ENCODE measurements at places on chromosomes 2 and 18.

DNA sequence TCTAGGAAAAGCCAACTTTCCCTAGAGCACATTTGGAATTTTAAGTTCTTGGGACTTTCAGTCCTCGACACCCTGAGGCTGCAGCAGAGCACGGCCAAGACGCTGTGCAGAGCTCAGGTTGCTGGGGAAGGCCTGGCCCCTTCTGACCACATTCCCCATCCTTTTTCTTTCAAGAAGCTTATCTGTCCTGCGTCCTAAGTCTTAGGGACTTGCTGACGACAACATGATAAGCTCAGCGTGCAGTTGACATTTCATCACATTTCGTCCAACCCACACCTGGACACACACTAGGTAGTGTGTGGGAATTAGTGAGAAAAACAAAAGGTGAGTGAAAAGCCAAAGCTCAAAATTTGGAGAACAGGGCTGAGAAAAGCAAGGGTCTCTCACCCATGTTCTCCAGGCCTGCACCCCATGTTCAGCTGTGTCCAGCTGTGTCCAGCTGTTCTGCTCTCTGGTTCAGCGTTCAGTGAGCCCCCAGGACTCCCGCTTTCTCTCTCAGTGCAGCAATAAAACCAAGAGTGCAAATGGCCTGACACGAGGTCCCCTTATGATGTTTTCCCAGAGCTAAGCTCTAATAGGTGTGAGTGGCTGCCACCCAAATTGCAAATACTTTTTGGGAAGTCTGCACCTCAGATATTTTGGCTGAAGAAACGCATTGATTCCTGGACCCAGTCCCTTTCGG, 101.9 kb downstream of the RGPD3 start:
- no peak for DNase-seq

DNA sequence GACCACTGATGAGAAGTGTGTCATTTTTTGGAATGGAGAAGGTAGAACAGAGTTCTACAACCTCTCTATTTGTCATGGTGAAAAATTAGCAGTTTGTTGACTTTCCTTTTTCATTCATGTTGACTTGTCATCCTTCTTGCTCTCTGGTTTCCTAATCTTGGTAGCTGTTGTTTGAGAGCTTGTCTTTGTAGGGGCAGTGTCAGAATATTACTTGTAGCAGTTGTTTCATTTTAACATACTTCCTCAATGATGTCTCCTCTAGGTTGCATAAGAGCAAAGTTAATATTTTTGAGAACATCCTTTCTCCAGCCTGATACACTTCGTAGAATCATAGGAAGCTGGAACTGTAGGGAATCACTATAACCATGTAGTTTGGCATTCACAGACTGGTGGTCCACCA, 368.2 kb upstream of the FANCL start:
- DNase-seq, result no peak

DNA sequence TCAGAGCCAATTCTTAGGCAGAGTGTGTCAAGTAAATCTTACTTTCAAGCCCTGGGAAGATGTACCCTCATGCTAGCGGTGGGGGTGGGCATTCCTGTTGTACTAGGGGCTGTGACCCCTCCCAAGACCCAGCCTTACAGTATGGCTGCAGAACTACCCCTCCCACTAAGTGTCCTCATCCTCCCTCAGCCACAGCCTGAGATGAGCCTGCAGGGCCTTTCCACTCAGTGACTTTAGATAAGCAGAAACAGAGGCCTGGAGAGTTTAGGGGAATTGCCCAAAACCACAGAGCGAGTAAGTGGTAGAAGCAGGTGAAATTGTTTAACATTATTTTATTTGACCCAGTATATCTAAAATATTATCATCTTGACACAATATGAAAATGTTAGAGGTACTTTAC, 36.6 kb downstream of the TTC32 start:
- DNase-seq, result no peak

- DNase-seq, result peak; percentile 41
Measured at GRCh38 chr2:229921101-229921891, 513 bp downstream of the TRIP12 start.

- no peak for DNase-seq
Measured at GRCh38 chr18:27130065-27130630, 55.0 kb downstream of the CHST9 start.

DNA sequence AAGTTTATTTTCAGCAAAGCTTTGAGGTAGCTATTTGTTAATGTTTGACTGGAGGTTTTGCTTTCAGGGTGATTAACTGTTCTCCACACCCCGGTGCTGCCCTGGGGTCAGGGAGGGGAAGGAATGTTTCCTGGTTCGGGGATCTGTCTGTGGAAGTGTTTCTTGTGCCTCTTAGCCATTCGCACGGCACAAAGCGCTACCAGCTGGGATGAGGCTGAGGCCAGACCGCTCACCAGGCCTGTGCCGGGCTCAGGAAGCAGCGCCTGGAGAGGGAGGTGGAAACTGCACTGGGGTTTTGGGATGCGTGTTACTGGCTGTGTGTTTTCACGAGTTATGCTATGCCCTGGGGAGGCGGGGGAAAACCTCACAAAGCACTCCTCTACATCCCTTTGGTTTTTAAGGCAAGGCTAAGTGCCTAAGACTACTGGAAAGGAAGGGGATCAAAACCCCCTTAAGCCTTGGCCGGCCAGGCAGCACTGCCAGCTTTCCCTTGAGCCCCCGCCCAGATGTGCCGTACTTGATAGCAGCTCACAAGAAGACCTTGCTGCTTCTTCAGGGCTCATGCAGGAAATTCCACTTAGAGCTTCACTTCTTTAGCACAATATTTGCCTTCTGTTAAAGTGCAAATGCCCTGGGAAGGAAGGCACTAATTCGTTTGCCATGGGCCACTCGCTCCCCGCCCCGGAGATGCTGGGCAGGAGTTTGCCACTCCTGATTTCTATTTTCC, 65.7 kb upstream of the CNGA3 start:
- DNase-seq, result no peak

DNA sequence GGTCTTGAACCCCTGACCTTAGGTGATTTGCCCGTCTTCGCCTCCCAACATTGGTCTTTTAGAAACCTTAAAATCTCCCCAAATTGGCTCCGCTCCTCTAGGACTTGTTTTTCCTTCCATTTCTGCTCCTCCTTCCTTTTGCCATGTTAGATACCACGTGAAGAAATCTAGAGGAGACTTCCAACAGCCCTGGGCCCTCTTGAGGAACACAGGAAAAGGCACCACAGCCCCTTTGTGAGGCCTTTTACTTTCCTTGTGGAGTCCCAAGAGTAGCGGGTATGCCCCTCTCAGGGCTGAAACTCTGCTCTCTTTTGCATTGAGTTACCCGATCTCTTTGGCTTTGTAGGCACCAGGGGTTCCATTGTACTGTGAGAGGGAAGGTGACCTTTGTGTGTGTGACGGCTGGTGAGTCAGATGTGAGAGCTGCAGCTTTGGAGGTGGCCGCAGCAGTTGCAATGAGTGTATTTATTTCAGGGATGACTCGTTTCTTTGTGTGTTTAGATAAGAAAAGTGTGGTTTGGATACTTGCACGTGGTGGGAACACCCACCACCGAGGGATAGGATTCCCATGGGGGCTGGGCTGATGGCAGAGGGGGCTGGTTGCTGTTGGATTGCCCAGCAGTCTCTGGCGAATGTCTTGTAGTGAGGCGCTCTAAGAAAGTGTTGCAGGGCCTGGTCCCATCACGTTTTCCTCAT, 218.4 kb upstream of the HS6ST1 start:
- DNase-seq, result no peak

- DNase-seq, result no peak
Measured at GRCh38 chr2:124834331-124834730, 809.2 kb downstream of the CNTNAP5 start.

DNA sequence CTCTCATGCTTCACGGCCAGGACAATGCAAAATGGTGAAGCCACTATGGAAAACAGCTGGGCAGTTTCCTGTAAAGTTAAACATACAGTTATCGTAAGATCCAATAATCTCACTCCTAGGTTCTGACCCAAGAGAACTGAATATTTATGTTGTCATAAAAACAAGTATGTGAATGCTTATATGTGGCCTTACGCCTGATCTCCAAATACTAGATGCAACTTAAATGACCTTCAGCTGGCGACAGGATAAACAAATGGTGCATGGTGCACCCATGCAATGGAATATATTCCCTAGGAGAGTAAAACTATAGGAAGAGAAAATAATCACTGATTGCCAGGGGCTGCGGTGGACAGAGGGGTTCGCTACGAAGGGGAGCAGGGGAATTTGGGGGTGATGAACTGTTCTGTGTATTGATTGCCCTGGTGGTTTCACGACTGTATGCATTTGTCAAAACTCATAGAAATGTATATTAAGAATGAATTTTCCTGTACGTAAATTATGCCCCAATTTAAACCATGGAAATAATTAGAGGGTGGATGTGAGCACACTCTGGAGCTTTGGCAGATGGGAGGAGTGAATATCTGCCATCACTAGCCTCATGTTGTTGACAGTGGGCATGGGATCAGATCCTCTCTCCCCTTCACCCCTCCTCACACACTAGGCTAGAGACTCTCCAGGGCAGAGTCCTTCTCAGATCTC, 100.8 kb upstream of the MYCN start:
- no peak for DNase-seq

DNA sequence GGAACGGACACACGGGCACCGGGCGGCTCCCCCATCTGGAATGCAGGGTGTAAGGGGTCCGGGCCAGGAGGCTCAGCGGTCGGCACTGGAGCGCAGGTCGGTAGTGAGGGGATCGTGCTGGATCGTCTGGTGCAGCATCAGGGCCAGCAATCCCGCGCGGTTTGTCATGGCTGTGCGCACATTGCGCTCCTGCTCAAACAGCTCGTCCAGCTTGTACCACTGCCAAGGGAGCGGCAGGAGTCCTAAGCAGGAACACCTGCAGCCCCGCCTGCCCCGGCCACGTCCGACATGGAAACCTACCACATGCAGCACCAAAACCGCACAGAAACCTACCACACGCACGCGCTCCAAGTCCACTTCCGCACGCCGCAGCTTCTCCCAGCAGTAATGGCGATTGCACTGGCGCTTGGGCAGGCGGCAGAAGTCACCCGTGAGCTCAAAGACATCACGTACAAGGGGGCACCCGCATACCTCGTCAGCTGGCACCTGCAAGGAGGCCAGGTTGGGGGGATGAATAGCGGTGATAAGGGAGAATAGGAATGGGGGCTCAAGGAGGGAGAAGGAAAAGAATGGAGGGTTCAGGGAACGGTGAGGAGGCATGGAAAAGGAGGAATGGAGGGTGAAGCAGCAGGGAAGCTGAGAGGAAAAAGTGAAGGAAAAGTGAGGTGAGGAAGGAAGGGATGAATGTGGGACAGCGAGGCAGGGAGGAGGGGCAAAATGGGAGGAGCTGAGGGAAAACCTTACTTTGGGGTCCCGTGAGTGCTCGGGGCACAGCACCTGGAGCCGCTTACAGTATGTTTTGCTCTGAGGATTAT, 1.4 kb upstream of the MBD1 start:
- no peak for DNase-seq

- DNase-seq, result no peak
Measured at GRCh38 chr2:69138247-69138772, 125.3 kb downstream of the ANTXR1 start.

- no peak for DNase-seq
Measured at GRCh38 chr2:59693231-59693959, 860.1 kb downstream of the BCL11A start.

DNA sequence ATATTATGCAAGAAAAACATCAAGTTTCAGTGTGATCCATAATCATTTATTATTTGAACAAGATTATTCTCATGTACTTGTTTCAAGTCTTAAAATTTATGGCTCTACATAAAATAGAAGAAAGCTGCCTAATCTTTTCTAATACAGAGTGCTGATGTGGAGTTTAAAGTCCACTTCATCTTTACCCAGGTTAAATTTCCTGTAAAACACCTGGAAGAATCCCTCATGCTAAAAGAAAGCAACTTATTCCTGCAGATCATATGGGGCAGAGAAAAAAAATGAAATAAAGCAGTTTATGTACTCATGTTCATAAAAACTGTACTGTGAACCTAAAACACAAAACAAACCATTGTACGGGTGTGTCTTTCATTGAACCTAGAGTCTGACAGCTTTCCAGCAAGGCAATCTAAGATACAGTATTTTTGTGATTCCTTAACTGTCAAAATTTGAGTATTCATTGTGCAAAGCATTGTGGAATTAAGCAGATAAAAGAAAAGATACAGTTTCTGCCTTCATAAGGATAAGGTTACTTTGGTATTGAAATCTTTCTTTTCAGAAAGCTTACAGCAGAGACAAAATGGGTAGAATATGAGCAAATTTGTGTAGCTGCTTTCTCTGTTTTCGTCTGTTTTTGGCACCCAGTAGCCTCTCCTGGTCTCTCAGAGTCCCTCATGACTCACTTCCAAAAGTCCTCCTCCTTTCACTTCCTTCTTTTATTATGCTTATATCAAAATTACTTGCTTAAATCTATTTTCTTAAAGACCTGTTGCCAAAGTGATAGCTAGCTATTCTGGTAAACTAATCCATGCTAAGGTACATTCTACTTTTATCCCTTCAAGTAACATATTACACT, 26.9 kb upstream of the GLS start:
- DNase-seq, result no peak

DNA sequence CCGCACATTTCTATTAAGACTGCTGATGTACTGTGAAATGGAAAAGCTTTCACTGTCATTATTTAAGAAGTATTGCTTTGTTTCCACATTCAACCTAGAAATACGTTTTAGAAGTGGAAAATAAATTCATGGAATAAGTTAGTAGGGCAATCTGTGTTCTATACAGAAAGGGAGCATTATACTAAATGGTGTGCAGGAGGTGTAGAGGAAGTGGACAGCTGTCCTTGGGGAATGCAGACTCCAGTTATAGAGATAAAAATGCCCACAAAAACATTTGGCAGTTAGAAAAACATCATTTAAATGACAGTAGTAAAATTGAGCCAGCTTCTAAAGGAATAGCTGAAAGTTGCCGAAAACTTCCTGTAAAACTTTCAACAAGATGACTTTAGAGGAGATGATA, 46.8 kb downstream of the PIK3C3 start:
- no peak for DNase-seq

DNA sequence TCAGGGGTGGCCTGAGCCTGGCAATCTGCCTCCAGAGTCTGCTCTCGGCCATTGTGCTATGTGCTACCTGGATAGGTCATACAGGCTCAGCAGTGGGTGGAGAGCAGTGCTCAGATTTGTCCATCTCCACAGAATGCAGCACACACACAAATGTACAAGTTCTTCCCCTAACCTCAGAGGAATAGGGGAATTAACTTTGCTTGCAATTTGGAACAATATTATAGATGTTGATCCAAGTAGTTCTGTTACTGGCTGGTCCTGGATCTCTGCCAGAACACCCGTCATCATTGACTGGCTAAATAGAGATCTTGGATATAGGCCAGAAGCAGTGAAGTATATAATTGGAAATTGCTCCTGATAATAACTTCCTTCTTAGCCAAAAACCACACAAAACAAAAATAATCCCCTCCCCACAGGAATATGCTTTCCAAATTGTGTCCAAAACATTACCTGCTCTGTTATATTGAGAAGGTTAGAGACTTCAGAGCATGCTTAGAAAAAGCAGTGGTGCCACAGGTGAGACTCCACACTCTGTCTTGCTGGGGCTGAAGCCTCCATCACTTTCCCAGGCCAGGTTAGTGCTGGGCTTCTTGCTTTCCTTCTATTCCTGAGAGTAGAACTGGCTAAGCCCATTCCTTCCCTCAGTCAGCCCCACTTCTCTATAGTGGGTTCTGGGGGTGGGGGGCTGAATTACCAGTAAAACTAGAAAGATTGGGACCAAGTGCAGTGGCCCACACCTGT, 38.8 kb downstream of the NCAPH start:
- no peak for DNase-seq

GRCh38 chr18:14174706-14175085, 42.5 kb upstream of the ZNF519 start:
- DNase-seq, result no peak

GRCh38 chr18:61085761-61086160, 247.5 kb upstream of the CDH20 start:
- DNase-seq, result no peak

All from stimulated activated CD8-positive, alpha-beta memory T cell treated with anti-CD3 and anti-CD28 coated beads, Interleukin-4, amount 100 ng/mL, for 1 hour (primary cell).